Hematopoietic multipotent progenitor cell treated with erythropoietin and hydrocortisone succinate and interleukin-3 and kit ligand, for 8 days (in vitro differentiated cells): ENCODE measurements at places on chromosomes 11 and 22.

- DNase-seq = peak; percentile 3
Measured at GRCh38 chr11:19279451-19279850, 38.7 kb upstream of the E2F8 start.

- no peak for DNase-seq
Measured at GRCh38 chr11:6968816-6969215, 42.6 kb downstream of the ZNF215 start.

GRCh38 chr11:2101171-2101675, 38.0 kb downstream of the IGF2 start:
- DNase-seq = no peak

- DNase-seq = no peak
Measured at GRCh38 chr11:102382384-102382783, 35.4 kb downstream of the BIRC2 start.

- no peak for DNase-seq
Measured at GRCh38 chr11:95661162-95661561, 128.4 kb downstream of the FAM76B start.

- no peak for DNase-seq
Measured at GRCh38 chr11:64088162-64089026, 52.7 kb downstream of the FLRT1 start.

DNA sequence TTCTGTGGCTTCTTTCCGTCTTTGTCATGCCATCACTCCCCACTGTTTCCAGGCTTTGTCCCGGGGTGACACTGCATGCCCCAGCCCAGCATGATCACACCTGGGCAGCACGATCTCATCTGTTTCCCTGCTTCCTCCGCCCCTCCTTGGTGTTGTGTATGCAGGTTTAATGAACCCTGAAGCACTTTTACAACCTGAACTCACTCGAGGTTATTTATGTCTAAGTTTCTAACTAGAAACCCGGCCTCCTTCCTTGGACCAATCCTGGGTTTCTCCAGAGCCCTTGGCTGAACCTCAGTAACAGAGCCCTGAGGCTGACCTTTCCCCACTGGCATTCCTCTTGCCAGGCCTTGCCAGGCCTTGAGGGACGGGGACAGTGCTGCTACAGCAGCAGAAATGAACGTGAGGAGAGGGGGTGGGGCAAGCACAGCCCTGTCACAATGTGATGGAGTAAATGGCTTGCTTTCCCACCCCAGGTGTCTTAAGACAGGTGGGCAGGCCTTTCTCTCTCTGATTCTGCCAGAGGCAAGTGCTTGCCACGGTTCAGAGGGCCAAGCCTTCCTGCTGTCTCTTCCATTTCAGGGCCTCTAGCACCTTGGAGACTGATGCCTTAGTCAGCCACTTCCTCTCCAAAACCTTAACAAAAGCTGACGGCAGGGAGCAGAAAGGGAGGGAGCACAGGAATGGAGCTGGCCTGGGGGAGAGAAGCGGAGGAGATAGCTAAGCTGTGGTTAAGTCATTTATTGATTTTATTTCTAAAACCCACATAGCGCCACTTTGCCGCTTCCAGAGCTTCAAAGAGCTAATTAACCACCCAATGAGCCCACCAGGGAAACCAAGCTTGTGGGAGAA, 3.1 kb upstream of the PYGM start:
- DNase-seq = no peak

GRCh38 chr11:77175869-77176539, 48.0 kb downstream of the MYO7A start:
- DNase-seq = no peak

DNA sequence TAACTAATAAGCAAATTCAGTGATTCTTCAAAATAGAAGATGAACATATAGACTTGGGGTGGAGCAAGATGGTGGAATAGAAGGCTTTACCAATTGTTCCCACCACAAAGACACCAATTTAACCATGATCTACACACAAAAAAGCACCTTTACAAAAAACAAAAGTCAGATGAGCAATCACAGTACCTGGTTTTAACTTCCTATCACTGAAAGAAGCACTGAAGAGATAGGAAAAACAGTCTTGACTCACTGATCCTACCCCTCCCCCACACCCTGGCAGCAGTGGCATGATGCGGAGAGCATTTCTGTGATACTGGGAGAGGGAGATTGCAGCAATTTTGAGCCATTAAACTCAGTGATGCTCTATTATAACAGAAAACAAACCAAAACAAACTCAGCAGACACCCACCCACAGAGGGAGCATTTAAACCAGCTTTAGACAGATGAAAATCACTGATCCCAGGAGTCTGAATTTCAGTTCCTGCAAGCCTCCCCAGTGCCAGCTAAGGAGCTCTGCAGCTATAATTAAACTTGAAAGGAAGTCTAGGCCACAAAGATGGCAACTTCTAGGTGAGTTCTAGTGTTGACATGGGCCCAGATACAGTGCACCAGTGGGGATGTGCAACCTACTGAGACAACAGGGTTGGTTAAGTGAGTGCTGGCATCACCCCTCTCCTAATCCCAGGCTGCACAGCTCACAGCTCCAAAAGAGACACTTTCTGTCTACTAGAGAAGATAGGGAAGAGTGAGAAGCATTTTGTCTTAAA, 161.8 kb upstream of the GRIA4 start:
- DNase-seq = no peak

DNA sequence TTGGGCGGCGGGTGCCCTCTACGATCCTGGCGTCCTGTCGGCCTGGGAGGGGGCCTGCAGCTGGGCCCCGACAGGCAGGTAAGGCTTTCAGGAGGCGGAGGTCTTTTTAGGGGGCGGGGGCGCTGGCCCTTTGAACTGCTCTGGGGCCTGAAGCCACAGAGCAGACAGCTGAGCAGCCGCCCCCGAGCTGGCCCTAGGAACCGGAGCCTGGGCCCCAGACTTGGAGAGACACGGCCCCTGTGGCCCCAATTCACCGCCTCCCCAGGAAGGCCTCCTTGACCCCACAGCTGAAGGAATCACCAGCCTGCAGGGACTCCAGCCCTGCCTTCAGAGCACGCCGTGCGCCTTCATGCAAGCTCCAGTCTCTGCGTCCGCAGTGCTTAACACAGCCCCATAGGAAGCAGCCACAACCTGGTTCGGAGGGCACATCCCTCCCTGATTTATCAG, 618 bp upstream of the CERK start:
- DNase-seq = no peak

DNA sequence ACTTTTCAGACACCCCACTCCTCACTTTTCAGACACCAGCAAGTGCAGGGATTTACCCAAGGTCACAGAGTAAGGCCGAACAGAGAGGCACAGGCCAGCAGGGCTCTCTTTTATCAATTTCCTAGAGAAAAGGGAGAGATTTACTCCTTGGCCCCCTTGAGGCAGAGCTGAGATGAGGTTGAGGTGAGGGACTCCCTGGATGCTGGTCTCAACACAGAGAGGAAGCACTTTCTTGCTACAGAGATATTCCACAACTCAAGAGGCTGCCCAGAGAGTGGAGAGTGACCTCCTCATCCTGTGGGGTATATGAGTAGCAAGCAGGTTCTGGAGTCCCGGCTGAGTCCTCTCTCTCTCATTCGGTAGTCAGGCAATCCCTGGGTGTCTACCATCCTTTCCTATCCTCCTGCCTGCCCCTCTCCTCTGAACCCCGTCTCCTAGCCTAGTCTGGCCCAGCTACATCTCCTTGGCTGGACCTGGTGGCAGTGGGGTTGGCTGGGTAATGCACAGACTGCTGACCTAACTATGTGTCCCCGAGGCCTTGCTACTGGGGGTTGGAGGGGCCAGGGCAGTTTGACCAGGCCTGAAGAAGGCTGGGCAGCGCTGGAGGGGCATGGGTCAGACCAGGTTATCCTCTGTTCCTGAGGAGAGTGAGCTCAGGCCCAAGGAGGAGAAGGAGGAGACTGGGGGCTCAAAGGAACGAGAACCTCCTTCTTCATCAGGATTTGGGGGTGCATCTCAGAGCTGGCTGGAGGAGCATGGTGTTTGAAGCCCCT, 1.8 kb upstream of the ARHGEF17 start:
- DNase-seq = no peak

DNA sequence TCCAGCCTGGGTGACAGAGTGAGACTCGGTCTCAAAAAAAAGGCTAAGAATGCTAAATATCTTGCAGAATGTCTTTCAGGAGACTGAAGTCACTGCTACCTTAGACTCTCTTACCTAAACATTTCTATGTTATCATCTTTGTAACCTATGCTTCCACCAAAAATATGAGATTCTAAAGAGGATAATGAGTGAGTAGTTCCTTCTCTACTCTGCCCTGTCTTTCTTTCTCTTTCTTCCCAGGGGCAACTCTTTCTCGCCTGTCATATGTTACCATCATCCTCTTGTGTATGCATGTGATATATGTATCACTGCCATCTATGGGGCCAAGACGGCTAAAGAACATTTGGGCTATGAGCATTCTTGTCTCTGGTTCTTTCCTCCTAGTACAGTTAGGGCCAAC, 9.0 kb upstream of the RASSF10 start:
- no peak for DNase-seq

DNA sequence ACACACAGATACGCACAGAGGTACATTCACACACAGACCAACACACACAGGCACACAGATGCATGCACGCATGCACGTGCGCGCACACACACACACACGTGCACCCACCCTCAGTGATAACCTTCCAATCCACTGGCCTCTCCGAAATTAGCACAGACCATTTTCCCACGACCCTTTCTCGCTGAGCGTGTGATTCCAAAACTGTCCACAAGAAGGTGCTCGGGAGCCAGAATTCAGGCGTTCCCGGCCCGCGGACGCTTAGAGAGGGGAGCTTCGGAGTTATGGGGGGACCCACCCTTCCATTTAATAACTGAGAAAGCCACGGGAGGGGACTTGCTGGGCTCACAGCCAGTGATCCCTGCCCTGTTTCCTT, 33.8 kb upstream of the SLC35C1 start:
- peak; percentile 65 for DNase-seq
